ENCODE measurements at places on chromosomes 12 and 14.

- no peak for DNase-seq
Measured at GRCh38 chr14:101776344-101776743, 14.8 kb downstream of the PPP2R5C start.

GRCh38 chr12:67088401-67089118 is 180.6 kb upstream of the CAND1 start:
- DNase-seq, result no peak

GRCh38 chr14:105088812-105089745 is 23.8 kb upstream of the GPR132 start:
- no peak for DNase-seq

GRCh38 chr12:49489720-49490119 is 49.1 kb upstream of the KCNH3 start:
- no peak for DNase-seq

- DNase-seq, result no peak
Measured at GRCh38 chr12:51809193-51809592, 39.3 kb downstream of the FIGNL2 start.

DNA sequence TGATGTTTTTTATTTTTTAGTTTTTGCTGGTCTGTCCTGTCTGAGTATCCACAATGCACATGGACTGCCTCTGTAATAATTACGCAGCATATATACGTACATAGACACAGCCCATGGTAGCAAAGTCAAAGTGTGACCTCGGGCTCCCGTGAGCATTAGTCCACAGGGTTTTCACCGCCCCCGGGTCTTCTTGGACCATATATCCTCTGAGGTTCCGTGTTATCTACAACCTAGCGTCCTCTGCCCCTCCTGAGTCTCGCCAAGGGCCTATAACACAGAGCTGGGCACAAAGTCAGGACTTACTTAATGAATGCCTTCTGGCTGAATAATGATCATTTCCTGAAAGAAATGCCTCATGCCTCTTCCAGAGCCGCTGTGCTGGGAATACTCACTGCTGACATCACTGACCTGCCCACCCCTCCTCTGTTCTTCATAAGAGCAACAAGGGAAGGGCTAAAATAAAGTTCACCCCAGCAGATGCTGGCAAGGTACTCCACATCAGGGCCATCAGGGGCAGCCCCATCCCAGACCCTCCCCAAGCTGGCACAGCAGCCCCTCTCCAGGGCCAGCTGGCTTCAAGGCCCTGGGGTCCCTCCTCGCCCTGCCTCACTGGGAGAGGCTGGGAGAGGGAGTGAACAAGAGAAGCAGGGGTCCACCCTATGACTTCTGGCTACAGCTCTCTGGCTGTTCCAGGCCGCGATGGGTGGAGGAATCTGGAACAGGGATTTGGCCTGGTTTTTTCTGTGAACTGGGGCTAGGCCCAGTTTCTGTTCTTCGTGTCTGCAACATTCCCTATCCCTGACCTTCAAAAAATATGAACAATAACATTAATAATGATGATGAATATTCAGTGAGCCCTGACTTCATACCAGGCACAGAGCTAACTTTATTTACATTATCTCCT is 7.9 kb downstream of the HDAC7 start:
- no peak for DNase-seq
